ENCODE measurements at places on chromosomes 1 and 21.

DNA sequence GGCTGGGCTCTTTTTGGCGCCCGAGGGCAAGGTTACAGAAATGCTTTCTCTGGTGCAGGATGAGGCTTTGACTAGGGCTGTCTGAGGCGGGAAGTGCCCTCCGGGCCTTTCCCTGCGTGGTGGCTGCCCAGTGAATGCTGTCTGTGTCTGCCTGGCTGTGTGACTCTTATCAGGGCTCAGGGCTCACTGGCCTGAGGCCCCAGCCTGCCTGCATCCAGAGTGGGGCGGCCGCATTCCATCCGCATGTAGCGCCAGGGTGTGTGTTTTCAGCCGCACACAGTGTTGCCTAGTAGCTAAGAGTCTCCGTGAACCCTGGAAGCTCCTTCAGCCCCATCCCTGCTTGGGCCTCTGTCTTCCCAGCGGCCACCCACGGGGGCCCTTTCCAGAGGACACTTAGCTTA is 59.1 kb downstream of the FAAP20 start:
- peak; percentile 94 for DNase-seq

GRCh38 chr21:44766014-44766817 is 35.4 kb downstream of the UBE2G2 start:
- DNase-seq, result no peak

DNA sequence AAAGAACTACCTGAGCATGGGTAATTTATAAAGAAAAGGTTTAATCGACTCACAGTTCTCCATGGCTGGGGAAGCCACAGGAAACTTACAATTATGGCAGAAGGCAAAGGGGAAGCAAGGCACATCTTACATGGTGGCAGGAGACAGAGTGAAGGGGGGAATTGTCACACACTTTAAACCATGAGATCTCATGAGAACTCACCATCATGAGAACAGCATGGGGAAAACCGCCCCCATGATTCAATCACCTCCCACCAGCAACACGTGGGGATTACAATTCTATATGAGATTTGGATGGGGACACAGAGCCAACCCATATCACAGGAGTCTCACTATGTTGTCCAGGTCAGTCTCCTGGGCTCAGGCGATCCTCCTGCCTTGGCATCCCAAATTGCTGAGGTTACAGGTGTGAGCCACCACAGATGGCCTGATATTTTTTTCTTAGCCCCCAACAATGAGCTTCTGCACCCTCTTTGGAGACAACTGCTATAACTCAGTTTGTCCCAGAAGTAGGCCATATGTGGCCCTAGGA is 22.5 kb upstream of the MORC3 start:
- no peak for DNase-seq

- DNase-seq, result no peak
These were observed 1.2 kb downstream of the LRP8 start for GRCh38 chr1:53326598-53327181.

DNA sequence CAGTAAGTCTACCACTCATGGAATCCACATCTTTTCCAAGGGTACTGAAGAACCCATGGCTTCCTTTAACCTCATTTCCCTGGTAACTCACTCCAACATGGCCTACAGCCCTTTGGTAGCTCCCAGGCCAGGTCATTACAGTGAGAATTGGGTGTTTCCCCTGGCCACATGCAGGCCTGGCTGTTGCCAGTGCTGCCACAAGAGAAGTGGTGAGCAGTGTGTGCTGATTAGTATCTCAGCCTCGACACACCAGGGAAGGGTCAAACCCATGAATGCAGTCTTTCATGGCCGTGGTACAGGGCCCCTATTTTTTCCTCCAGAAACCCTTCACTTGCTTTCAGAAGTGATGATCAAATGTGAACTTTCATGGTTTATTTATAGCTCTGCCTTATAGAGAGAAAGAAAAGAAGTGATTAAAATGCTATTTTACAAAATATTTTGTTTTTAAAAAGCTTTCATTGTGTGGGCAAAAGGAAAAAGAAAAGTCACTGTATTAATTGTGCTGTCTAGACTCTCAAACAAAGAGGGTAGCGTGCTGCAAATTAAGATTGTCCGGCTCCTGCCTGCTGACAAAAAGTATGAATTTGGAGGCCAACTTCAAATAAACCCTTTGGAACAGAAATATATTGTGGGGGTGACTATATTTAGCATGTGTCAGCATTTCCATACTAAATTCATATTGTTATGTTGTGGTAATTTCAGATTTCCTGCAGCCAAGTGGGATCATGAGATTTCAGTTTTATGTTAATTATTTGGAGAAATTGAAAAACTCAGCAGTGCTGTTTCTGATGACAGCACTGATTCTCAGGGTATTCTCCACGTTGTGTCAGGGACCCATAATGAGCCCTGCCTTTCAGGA is 62.0 kb upstream of the HOOK1 start:
- no peak for DNase-seq

- DNase-seq, result no peak
These were observed 126.5 kb downstream of the CRYAA start for GRCh38 chr21:43295066-43295958.

DNA sequence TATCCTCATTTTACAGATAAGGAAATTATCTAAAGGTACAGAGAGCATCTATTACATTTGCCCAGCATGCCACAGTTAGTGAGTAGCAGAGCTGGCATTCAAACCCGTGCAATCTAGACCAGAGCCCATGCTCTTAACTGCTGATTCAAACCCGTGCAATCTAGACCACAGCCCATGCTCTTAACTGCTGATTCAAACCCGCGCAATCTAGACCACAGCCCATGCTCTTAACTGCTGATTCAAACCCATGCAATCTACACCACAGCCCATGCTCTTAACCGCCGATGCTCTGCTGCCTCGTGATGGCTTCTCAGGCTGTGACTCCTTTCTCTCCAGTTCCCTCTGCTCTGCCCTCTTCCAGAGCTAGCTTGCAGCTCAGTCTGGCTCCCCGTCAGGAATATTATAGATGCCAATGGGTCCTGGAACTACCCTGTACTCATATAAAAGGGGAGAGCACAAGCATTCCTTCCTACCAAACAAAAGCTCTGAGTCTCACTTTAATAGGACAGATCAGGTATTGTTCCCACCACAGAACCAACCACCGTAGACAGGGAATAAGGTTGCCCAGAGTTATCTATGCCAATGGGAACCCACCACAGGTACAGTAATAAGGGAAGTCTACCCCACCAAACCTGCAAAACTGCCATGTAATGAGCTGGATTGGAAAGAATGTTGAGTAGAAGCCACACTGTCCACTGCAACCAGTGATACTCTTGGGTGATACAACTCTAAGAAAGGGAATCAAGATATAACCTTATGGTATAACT is 78.4 kb downstream of the SMYD3 start:
- DNase-seq, result no peak

GRCh38 chr1:23013657-23014056 is 2.0 kb downstream of the TEX46 start:
- DNase-seq, result peak; percentile 40

GRCh38 chr1:3905266-3905952 is 5.3 kb upstream of the C1orf174 start:
- DNase-seq, result no peak

- DNase-seq, result no peak
These were observed 11.8 kb downstream of the PDPN start for GRCh38 chr1:13595411-13595810.

DNA sequence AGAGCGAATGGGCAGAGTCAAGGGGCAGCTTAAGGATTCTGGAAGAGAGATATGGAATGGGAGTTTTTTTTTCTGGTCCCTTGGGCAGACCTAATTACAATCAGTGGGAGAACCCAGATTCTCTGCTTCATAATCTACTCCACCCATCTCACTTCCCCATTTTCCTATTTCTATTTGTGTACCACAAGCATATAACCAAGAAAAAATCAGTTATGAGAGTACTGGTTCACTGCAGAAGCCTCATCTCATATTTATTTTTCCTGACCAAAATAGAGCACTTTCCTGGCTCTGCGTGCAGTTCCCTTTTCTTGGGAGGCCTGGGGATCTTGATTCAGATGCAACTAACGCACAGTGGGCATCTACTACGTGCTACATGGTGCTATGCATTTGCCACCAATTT is 82.2 kb upstream of the SLFNL1 start:
- DNase-seq, result peak; percentile 15

DNA sequence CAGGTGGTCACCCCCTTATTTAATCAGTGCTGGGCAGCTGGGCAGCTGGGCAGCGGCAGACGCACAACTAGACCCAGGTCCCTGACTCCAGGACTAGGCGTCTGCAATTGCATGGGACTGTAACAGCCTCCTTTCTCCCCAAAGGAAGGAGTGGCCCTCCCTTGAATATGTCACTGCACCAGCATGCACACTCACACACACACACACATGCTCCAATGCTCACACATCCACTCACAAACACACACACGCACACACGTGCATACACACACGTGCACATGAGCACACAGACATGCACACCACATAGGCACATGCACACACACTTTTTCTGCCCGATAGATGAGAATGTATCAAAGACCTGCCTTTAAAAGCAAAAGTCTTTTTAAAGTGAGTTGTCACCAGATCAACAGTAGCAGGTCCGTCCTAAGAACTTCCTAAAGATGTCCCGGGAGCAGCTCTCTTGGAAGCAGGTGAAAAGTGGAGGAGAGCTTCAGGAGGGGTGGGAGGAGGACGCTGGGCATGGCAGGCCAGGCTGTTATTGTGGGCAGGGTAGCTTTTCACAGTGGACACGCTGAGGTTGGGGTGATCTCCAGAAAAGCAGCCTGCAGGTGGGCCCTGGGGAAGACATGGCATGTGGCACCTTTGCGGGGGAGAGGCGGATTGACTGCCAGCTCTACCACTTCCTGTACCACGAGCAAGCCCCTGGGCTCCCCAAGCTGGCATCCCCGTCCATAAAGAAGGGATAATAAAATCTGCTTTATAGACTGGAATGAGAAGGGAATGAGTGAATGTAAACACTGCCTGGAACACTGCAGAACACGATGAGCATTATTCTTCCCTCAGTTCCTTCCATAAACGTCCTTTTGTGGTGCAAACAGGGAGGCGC is 1.7 kb downstream of the PDE9A start:
- DNase-seq, result no peak

DNA sequence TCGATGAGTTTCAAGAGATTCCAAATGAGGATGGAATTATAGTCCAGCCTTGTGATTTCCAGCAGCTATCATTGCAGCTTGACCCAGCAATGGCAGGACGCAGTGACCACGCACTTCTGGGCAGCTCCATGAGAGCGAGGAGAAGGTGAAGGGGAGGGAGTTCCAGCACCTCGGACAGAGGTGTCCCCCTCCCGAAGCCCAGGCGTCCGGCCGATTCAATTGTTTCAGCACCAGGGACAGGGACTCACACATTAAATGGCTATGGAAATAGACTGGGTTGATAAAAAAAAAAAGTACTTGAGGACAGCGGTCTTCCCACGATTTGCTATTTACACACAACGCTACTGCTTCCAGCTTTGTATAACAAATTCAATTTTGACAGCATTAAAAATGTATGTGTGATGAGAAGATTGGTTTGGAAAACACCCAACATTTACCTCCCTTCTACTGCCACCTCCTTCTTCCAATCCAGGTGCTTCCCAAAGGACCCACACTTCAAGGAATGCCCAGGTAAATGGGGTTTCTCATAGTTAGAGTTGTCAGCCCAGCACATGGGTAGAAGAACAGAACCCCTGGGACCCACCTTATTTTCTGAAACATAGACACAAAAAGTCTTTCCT is 71.8 kb downstream of the DISP3 start:
- DNase-seq, result peak; percentile 97

- DNase-seq, result no peak
These were observed 103.0 kb downstream of the PRDM2 start for GRCh38 chr1:13802782-13803545.

DNA sequence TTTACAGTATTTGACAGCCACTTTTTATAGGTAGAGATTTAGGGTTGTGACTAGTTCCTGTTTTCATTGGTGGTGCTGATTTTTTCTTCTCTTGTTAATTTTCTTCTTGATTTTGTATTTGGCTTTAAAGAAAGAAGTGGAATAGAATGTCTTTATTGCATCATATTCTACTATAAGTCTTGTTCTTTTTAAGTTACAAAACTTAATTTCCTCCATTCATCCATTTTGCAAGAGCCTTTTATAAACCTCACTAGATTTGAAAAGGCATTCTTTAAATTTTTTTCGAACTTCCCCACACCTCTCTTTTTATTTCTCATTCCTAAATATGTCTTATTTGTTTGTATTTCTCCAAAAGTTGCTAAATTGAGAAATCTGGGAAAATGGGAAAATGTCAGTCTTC is 1368.6 kb upstream of the ADGRL4 start:
- DNase-seq, result no peak

DNA sequence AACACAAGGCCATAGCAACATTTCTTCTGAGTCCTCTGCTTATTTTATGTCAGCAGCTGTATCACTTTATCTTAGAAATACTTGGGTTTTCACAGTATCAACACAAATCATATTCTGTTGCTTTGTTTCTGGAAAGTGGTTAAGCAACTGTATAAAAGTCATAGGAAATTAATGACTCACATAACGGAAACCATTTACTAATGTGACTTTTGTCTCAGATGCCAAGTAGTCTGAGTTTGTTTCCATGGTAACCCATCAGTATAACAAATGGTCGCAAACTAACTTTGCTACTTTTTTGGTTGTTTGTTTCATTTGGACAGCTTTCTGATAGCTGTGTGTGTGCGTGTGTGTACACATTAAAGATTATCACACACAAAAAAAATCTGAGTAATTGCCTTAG is 31.1 kb downstream of the EEIG2 start:
- DNase-seq, result peak; percentile 75

DNA sequence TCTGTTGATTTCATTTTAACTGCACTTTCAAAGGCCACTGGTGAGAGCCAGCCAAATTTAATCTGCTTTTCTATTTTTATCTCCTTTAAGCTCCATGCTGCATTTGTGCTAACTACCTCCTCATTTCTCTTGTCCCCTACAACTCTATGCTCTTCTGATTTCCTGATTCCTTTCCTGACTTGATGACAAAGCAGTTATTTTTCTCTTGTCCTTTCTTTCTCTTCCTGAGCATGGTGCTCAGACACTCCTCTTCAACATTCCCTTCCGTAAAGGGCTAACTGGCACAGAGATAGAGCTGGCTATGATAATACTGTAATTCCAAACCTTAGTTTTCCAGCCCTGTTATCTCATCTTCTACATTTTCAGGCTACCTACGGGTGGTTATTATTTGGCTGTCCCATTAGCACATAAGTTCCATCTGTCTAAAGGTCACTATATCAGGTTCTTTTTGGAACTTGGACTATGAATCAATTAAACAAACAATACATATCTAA is 6.8 kb upstream of the BCAS2 start:
- no peak for DNase-seq

GRCh38 chr21:14757533-14758327 is 211.6 kb upstream of the SAMSN1 start:
- DNase-seq, result no peak

- no peak for DNase-seq
These were observed 34.0 kb upstream of the EDN2 start for GRCh38 chr1:41518471-41518870.

- peak; percentile 85 for DNase-seq
These were observed 99.2 kb downstream of the CTH start for GRCh38 chr1:70509996-70510876.

All from tongue (tissue), 3 donors.